ENCODE measurements at places on chromosomes 11 and 22.

GRCh38 chr22:45330548-45330947 lies 20.8 kb downstream of the FAM118A start:
- DNase-seq, result no peak

- no peak for DNase-seq
These were observed 323.7 kb downstream of the MIAT start for GRCh38 chr22:26981111-26981510.

GRCh38 chr11:78386215-78386941 lies 31.2 kb downstream of the GAB2 start:
- DNase-seq, result no peak

DNA sequence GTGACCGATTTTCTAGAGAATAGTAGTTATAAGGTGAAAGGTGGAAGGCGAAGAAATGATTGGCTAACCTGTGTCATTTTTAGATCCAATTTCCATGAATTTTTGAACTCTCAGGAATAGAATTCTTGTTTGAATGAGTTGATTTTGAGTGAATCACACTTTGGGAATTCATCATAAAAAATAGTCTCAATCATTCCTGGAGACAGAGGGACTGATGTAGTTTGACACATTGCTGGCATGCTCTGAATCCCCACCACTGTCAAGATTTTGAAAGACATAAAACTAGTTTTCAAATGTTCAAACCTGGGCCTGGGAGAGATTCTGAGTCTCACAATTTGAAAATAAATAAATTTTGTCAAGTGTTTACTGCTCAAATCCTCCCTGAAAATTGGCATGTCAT lies 861.4 kb upstream of the RAG2 start:
- no peak for DNase-seq

DNA sequence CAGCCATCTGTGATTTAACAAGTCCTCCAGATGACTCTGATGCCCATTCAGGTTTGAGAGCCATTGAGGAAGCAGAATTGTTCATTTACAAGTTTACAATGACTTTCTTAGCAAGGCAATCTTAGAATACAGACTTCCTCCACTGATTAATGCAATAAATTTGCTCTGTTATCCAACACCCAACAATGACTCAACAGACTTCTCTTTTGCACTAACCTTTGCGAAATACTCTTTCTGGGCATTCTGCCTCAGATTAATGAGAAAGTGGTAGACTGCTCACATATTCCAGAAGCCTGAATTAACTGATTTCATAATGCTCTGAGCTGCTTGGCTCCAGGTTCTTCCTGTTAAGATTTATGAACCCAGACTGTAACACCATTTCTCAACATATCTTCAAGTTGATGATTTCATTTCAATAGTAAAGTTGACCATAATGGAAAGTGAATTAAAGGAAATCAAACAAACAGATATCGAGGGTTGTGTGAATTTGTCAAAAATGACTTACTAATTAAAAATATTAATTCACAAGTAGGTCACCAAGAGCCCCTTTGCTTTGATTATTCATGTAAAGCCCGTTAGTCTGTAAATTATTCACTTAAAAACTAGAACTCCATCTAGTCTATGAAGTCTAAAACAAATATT lies 70.5 kb upstream of the BLID start:
- peak; percentile 43 for DNase-seq

GRCh38 chr11:1935156-1936071 lies 11.7 kb upstream of the MRPL23 start:
- DNase-seq, result no peak

DNA sequence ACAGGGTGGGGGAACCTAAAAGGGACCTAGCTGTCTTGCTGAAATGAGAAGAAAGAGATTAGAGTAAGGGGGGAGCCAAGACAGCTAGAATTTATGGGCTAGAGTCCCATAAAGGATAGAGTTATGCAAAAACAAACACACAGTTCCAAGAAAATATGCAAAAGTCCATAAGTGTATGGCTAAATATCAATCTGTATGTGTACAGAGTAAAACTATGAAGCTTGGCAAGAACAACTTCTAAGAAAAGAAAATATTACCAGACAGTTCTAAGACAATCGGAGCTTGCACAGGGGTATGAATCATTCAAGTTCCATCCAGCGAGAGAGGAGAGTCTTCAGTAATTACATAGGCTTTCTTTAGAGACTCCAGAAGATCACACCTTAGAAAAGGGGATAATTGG lies 41.8 kb downstream of the GDPD4 start:
- DNase-seq, result no peak

GRCh38 chr11:86481399-86481798 lies 106.7 kb downstream of the CCDC81 start:
- DNase-seq, result no peak

DNA sequence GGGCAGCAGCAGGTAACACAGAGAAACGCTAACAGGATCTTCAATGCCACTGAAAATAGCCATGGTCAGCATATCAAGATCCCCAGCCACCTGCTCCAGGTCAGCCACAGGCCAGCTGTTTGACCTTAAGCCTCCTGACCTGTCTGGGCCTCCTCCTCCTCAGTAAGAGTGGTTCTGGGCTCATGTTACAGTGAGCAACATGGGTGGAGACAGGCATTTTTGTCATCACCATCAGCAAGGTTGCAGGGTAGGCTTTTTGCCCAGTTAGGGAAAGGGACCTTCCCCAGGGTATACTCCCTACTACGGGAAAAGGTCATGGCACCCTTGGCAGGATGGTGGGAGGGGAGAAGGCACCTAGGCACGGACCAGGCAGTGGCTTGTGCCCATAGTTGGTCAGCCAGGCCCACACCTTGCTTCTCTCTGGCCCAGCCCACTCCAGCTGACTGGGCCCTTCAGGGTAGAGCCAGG lies 131.8 kb upstream of the PARVA start:
- DNase-seq, result no peak

DNA sequence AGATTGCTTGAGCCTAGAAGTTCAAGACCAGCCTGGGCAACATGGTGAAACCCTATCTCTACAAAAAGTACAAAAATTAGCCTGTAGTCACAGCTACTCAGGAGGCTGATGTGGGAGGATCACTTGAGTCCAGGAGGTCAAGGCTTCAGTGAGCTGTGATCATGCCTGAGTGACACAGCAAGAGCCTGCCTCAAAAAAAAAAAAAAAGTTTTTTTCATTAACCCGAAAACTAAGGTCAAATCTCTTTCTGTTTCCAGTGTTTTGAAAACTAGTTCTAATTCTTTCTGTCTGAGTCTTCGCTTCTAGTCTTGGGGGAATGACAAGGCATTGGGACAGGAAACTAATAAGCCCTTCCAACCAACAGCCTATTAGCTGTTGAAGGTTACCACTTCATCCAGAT lies 57.6 kb downstream of the LIF start:
- peak; percentile 65 for DNase-seq

DNA sequence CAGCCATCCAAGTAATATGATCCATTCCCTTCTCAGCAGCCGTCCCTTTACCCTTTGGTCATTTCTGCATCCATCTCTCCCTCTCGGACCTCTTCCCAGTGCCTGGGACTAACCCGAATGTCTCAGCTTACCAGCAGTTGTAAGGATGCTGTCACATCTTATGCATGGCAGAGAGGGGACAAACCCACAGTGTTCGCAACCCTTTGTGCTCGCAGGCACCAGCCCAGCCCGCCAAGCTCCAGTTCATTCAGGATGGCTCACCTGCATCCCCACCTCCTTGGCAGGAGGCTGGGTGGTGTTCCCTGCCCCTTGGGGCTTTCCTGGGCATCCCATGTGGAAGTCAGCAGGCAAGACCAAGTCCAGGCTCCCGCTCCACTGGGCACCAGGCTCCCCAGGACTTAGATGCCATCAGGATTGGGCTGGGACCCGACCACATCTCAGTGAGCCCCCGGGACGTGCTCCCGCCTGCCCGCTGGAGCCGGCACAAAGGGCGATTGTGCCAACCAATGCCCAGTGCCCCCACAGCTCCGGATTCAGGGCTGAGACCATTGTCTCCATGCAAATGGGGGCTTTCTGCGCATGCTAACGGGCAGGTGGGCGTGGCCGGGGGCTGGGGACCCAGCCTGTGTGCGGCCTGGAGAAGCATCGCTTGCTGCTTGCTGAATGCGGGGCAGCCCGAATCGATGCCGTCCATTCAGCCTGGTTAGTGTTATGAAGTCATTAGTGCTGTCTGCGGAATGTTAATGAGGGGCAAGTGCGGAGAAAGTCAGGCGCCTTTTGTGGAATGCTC lies 108.6 kb downstream of the KCNQ1OT1 start:
- DNase-seq, result no peak

- DNase-seq, result no peak
These were observed 99.8 kb downstream of the ARL14EP start for GRCh38 chr11:30422447-30423278.

DNA sequence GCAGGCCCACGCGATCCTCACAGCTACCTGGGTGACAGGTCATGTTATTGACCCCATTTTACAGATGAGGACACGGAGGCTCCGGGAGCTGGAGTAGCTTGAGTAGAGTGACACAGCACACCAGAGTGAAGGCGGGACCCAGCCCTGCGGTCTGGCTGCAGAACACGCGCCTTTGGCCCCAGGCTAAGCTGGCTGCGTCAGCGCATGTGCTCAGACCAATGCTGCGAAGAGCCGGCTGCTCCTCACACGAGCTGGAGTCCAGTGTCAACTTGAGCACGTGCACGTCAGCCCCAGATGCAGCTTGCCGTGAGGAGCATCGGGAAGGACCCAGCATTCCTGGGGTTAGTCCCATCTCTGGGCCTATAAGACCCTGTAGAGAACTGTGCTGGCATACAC lies 49.9 kb downstream of the SCUBE1 start:
- DNase-seq, result no peak

GRCh38 chr11:82899186-82899820 lies 927 bp downstream of the PRCP start:
- DNase-seq, result no peak

DNA sequence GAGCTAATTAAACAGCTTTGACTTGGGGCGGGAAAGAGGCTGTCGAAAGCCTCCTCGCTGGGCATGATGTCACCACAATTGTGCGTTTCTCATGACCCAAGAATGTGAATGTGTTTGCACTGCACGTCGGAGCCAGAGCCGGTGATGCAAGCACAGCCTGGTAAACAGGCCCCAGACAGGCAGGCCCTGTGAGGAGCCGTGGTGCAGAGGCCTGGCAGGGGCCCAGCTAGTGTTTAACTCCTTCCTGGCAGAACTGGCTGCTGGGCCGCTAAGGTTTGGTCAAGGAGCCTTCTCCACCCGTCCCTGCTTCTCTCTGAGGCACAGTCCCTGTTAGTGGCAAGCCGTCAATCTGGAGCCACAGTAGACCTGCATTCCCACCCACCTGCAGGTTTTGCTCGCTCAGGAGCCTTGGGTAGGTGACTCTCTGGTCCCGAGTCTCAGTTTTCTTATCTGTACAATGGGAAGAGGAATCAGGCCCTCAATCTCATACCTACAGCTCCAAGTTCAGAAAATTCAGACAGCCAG lies 25.4 kb upstream of the SMTN start:
- no peak for DNase-seq

DNA sequence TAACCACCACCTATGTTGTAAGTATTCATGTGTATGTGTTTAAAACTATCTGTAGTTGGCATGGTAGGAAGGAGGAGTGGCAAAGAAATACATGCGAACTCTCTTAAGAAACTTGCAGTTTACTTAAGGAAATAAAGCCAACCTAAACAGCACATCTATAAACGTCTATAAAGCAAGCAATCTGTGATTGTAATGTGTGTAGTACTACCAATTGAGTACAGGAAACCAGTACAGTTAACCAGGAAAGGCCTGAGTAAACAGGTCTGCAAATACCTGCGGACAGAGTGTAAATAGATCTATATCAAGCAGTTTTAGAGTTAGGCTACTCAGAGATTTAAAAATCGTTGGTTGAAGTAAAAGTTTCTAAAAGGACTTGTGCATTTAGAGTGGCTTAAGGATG lies 59.5 kb upstream of the AMOTL1 start:
- DNase-seq, result no peak

GRCh38 chr11:34916843-34917770 lies 689 bp downstream of the PDHX start:
- DNase-seq, result no peak

GRCh38 chr11:116415095-116415494 lies 357.7 kb downstream of the BUD13 start:
- no peak for DNase-seq

GRCh38 chr11:128840783-128841182 lies 26.3 kb downstream of the KCNJ1 start:
- DNase-seq, result no peak

DNA sequence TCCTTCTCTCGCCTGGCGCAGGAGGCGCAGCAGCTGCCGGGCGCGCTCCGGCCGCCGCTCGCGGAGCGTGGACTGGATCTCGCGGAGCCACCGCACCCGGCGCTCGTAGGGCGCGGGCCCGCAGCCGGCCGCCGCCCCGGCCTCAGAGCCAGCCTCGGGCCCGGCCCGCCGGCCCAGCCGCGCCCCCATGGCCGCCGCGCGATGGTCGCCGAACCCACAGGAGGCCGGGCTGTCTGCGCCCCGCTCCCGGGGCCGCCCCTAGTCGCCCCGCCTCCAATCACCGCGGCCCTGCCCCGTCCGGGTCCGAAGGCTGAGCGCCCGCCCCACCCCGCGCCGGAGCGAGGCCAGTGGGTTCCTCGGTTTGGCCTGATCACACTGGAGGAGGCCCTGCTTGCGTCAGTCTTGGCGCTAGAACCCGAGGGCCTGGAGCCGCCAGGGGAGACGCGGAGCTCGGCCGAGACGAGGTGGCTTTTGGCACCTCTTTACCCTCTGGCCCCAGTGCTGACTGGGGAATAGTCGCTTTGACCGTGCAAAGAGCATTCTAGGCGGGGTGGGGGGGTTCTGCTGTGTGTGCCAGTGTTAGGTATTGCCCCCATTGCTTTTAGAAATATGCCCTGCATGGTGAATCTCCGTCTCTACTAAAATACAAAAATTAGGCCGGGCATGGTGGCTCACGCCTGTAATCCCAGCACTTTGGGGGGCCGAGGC lies at the start of gene LRRC75B:
LRRC75B (minus strand) TSS at position 223 of the 708 bp plus-strand sequence; CDS start at position 189, 34 bp downstream.
- DNase-seq, result peak; percentile 72

- DNase-seq, result no peak
These were observed 24.4 kb downstream of the QSER1 start for GRCh38 chr11:32916994-32917393.

GRCh38 chr11:85316967-85317366 lies 310.2 kb downstream of the DLG2 start:
- peak; percentile 58 for DNase-seq

GRCh38 chr11:61870541-61871031 lies 20.8 kb downstream of the FADS3 start:
- DNase-seq, result no peak

GRCh38 chr11:19370100-19370861 lies 129.5 kb upstream of the E2F8 start:
- no peak for DNase-seq

GRCh38 chr11:11558396-11558795 lies 63.4 kb downstream of the GALNT18 start:
- DNase-seq, result no peak

GRCh38 chr11:36037031-36037430 lies 93.2 kb downstream of the LDLRAD3 start:
- no peak for DNase-seq

- DNase-seq, result no peak
These were observed 400.8 kb downstream of the SOX6 start for GRCh38 chr11:15955595-15955994.

GRCh38 chr22:24985826-24986214 lies 33.3 kb downstream of the KIAA1671 start:
- no peak for DNase-seq

DNA sequence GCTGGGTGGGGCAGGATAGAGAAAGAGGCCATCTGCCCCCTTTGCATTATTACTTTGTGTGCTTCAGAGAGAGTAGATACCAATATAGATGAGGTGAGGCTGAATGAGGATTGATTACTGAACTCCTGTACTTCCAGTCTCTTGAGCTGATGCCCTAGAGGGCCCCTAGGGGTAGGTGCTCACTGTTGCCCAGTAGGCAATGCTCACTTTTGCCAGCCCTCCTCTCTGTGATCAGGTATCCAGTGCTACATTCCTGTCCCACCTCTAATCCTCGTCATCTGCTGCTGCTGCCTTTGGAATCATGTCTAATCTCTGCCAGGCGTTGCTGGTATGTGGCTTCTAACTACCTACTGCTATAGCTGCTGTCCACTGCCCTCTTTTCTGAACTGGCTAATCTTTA lies 57.2 kb downstream of the CCDC83 start:
- DNase-seq, result no peak

Data from inflammatory macrophage treated with lipopolysaccharide for 4 hours (primary cell).